NCI-H2029 (cell line): ENCODE measurements at places on chromosomes 12 and 14.

DNA sequence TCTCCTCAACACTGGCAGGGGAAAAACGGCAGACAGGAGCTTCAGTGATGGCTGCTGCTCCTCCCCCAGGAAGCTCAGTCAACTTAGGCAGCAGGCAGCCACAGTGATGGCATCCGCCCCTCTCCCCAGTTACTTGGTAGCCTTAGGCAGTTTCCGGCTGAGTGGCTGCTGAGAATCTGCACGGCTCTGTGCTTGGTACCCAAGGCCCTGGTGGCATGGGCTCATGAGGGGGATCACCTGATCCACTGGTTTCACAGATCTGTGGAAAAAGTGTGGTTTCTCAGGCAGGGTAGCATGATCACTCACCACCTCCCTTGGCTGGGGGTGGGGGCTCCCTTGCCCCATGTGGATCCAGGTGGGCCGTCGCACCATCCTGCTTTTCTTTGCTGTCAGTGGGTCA is 244.6 kb upstream of the MDGA2 start:
- no peak for DNase-seq

- DNase-seq: no peak
Measured at GRCh38 chr12:123546281-123546680, 12.8 kb upstream of the RILPL1 start.

DNA sequence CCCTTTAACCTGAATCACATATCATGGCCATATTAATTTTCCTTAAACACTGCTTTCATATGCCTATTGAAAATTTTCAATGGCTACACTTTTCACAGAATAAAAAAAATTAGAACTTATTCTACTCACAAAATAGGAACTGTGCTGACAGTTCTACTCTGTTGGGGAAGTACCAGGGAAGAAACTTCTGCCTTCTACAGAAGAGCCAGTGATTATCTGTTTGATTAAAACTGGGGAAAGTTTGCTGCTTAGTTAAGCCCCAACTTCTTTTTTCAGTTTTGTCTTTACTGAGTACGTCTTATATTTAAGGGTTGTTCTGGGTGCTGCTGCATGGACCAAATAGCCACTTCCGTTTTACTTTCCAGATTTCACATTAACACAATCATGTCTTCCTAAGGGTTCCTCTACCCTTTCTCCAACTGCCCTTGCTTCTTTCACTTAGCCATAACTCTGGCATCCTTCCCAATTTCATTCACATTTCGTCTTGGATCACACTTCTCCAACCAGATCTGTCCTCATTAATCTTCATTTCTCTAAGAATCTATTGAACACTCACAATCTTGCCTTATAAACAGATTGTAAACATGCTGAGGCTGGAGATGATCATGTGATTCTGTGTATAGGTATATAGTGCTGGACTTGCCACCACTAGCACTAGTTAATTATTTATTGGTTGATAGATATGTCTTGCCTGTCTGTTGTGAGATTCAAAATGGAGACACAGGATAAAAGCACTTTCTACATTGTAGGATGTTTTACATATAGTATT is 1.9 kb upstream of the SEL1L start:
- DNase-seq: no peak

DNA sequence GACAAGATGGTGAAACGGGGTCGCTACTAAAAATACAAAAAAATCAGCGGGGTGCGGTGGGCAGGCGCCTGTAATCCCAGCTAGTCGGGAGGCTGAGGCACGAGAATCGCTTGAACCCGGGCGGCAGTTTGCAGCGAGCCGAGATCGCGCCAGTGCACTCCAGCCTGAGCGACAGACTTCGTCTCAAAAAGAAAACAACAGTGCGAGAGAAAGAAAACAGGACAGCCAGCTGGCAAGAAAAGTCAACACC is 633 bp upstream of the RNU4-2 start:
- DNase-seq: no peak

DNA sequence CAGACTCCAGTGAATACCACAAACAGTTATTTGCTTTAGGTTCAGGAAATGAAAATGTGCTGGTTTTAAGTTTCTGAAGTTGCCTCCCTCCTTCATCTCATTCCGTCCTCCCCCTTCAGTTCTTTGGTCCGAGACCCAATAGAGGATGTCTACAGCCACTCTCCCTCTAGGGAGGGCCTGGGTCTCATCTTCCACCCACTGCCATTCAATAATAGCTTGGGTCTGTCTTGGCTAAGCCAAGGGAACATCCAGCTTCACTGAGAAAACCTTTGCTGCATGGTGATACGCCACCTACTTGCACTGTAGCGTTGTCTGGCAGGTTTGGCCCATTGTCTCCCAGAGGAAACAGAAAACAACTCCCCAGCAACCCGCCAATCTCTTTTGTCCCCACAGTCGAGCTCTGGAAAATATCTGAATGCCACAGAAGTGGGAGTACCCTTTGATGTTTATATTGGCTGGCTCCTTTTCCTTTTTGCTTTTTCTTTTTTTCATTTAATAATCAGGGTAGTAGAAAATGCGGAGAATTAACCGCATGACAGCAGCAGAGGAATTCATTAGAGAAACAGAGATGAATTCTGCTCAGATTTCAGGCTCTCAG is 380.1 kb downstream of the RAD51B start:
- no peak for DNase-seq

GRCh38 chr14:75504411-75504810 is 17.9 kb upstream of the BATF start:
- DNase-seq: no peak

- DNase-seq: no peak
Measured at GRCh38 chr12:57735198-57735855, 3.2 kb downstream of the AGAP2 start.

- DNase-seq: no peak
Measured at GRCh38 chr12:56071648-56072047, 8.3 kb upstream of the ERBB3 start.

DNA sequence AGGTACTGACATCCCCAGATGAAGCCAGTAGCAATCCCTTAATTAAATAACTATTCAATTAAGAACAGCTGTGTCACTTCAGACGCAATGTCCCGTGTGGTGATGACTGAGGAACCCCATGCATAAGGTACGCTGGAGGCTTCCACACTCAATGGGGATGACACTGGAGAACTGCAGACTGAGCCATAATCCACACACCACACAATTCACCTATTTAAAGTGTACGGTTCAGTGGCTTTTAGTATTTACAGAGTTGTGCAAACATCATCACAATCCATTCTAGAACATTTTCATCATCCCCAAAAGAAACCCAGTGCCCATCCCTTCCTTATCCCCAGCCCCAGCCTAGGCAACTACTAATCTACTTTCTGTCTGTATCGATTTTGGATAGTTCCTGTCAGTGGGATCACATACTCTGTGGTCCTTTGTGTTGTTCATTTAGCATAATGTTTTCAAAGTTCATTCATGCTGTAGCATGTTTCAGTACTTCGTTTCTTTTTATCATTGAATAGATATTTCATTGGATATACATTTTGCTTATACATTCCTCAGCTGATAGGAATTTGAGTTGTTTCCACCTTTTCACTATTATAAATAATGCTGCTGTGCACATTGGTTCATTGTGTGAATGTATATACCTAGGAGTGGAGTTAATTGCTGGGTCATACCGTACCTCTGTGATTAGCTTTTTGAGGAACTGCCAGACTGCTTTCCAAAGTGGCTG is 61.1 kb downstream of the NINJ2 start:
- DNase-seq: peak; percentile 36

- peak; percentile 11 for DNase-seq
Measured at GRCh38 chr14:95993768-95994592, 45.2 kb upstream of the C14orf132 start.

GRCh38 chr12:68776976-68777610 is 30.9 kb upstream of the MDM2 start:
- no peak for DNase-seq
